Fibroblast of lung (primary cell): ENCODE measurements at places on chromosomes 11 and 22. TPM values are rescaled to one million over a fixed set of nuclear protein-coding genes. Genes with fewer than 3 reads are reported as not detected.

The TRIM6 gene
- 4.9 and 8.6 TPM in 2 replicates for total RNA-seq

The PRG3 gene
- not detected in 2 replicates for total RNA-seq

The TNRC6B gene
- total RNA-seq, result 13.1 and 17.8 TPM in 2 replicates

The TUBA8 gene
- total RNA-seq, result 0.51 and 0.83 TPM in 2 replicates

The CEND1 gene
- total RNA-seq, result 0.26 and 1.3 TPM in 2 replicates

The COPB1 gene
- 237 and 292 TPM in 2 replicates for total RNA-seq

The DAGLA gene
- total RNA-seq, result 1.3 and 2.0 TPM in 2 replicates

The HOATZ gene
- total RNA-seq, result not detected in 2 replicates

The TRIM48 gene
- not detected in 2 replicates for total RNA-seq

The CDKN1C gene
- total RNA-seq, result 31.1 and 31.5 TPM in 2 replicates

The ELF5 gene
- not detected in 2 replicates for total RNA-seq

The OR5B3 gene
- not detected in 2 replicates for total RNA-seq

The LRRN4CL gene
- total RNA-seq, result 13.4 and 31.5 TPM in 2 replicates

The CHST1 gene
- under 0.01 and 0.26 TPM in 2 replicates for total RNA-seq

The C11orf58 gene
- total RNA-seq, result 183 and 224 TPM in 2 replicates
